Astrocyte of the hippocampus (primary cell): ENCODE measurements at places on chromosomes 4 and X.
A peak's percentile ranks its signal among the peaks of the same experiment; 100 is the strongest.

- no peak for DNase-seq
These were observed at the start of gene MAGEA8 for GRCh38 chrX:149881081-149881711. Gene MAGEA8, plus strand, starts transcription at chrX:149881183. Its CDS starts 3,090 bp downstream, at chrX:149884273.

- no peak for DNase-seq
These were observed 105.0 kb upstream of the ANXA3 start for GRCh38 chr4:78446619-78447018.

GRCh38 chrX:48591255-48591791 lies 6.0 kb upstream of the WDR13 start:
- DNase-seq = peak; percentile 64

DNA sequence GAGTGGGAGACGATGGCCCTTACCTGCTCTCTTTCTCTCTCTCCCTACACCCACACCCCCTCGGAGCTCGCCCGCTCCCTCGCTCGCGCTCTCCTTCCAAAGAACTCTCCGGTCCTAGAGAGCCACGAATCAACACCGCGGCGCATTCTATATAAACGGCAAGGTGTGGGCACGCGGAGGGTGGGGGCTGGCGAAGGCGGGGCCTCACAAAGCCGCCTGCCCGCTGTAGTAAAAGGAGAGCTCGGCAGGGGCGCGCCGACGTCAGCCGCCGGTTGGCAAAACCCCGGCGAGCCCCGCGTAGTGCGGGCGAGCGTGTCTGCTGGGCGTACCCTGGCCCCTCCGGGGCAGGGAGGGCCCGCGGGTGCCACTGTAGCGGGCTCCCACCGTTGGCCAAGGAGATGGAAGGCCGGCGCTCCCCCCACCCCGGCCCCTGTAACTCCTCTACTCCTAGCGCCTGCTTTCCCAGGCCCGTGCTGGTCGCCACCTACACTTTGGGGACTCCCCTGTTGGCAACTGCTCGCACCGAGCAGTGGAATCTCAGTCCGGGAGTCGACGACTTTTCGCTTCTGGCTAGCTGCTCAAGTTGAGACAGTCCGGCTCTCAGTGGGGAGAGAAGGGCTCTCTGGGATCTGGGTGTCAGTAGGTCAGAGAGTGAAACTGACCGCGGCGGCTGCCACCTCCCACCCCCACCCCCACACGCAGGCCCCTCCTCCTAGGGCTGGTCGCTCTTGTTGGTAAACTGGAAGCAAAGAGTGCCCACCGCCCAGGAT lies 325.5 kb upstream of the F9 start:
- peak; percentile 80 for DNase-seq

GRCh38 chr4:83618991-83619645 lies 83.2 kb downstream of the GPAT3 start:
- DNase-seq = peak; percentile 51

DNA sequence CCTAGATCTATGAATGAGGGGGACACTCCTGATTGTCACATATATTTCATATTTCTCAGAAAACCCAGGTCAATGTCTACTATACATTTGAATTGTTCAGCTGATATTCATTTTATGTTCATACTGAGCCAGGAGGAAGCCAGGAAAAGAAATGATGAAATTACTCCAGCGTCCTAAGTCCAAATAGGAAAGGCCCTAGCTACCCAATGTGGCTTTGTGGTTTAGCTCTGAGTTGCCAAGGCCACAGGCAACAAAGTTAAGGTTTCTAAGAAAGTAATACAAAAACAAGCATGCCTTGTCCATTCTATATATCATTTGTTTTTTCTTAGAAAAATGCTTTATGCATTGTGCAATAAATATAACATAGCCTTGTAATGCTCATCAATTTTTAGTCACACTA lies 4.5 kb upstream of the CSN2 start:
- DNase-seq = peak; percentile 2

- DNase-seq = no peak
These were observed 173.5 kb downstream of the GRID2 start for GRCh38 chr4:92477298-92477697.

DNA sequence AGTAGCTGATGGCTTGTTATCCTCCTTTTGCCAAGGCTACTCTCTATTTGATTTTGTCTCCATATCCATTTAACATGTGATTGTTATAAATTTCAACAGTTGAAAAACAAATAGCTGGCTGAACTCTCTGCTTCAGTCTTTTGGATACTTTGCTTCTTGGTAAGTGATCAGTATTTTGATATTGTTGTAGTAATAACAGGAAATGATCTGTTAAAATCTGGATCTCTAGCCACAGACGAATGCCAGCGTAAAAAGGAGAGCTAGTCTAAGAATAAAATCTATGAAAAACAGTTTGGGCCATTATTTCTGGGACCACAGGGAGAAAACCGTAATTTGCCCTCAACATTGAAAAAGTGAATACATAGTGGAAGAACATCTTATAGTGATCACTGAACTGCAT lies 113.8 kb downstream of the ANAPC10 start:
- no peak for DNase-seq

DNA sequence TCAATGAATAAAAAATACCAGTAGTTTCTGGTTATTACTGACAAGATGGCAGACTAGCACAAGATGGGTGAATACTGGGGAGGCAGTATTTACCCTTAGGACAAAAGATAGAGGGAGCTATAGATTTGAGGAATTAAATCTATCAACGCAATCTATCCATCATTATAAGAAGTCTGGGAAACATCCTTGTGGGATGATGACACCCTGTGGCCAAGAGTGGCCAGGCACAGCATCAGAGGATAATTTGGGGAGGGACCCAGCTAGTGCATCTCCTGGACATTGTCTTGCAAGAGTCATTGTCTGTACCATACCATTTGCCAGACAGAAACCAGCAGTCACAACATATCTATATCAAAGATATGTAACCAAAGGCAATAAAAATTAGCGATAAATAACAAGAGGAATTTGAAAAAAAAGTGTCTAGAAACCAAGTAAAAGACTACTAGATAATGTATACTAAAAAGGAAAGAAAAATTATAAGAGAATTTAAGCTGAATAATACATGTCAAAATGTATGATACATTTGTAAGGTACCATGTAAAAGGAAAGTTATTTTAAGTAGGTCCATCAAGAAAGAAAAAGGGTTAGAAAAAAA lies 22.9 kb downstream of the KCTD8 start:
- peak; percentile 20 for DNase-seq

DNA sequence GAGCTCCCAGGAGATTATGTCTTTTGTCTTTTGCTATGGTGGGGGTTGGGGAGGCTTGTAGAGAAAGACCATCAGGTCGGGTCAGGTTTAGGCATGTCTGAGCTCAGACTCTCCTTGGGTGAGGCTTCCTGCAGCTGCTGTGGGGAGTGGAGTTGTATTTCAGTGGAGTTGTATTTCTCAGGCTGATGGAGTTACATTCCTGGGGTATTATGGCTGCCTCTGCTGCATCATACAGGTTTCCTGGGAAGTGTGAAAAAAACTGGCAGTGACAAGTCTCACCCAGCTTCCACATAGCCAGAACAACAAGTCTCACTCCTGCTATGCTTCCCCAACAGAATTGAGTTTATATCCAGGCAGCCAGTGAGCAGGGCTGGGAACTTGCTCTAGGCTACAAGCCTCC lies 119.3 kb downstream of the VSIG4 start:
- no peak for DNase-seq

- DNase-seq = peak; percentile 6
These were observed 30.4 kb upstream of the TMSB15A start for GRCh38 chrX:102546828-102547493.

DNA sequence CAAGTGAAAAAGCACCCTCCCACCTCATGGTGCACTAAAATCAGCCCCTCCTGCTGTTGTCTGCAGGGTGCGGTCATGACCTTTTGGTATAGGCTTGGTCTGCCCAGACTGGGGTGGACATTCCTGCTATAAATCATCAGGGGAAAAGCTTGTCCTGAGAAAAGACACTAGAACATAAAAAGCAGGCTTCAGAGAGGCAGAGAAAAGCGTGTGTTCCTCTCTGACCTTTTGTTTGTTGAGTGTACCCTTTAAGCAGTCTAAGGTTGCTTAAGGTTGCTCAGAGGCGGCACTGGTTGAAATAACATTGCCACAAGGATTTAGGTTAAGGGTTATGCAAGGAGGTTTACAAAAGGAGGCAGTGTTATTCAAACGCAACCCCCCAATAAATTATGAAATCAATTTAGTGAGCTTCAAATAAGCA lies 43.5 kb downstream of the CCDC158 start:
- DNase-seq = no peak

GRCh38 chr4:11297201-11297600 lies 131.5 kb downstream of the HS3ST1 start:
- DNase-seq = peak; percentile 33

GRCh38 chrX:72620550-72621145 lies 48.0 kb upstream of the HDAC8 start:
- peak; percentile 89 for DNase-seq

GRCh38 chr4:72374159-72374558 lies 194.9 kb downstream of the ADAMTS3 start:
- no peak for DNase-seq

DNA sequence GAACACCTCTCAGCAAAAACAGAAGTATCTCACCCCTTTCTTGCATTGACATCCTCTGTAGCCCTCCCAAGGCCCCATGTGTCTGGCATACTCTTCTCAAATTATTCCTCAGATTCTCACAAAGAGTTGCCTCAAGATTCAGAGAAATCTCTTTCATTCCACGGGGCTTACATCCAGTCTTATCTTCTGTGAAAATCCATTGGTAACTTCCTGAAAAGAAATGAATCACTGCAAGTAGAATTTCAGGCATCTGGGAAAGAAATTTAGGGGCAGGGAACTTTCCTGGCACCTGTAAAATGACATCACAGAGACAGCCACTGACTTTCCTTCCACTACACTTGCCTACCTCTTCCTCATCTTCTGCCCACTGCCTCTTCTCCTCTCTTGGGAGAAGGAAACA lies 182.5 kb upstream of the ARHGEF9 start:
- no peak for DNase-seq

GRCh38 chr4:169312690-169313422 lies 42.1 kb upstream of the SH3RF1 start:
- DNase-seq = no peak

DNA sequence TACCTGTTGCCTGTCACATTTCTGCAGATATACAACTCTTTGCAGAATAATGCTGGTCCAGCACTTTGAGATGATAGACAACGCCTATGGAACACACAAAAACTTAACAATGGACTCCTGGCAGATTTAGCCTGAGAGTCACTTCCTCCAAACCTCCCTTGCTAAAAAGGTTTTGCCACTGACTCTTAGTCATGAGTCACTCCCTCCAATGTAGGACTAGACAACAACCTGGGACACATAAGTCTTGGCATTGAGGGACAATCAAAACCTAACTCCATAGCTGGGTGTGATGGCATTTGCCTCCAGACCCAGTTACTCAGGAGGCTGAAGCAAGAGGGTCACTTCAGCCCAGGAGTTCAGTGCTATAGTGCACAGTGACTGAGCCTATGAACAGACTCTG lies 22.0 kb upstream of the EIF4E start:
- no peak for DNase-seq

DNA sequence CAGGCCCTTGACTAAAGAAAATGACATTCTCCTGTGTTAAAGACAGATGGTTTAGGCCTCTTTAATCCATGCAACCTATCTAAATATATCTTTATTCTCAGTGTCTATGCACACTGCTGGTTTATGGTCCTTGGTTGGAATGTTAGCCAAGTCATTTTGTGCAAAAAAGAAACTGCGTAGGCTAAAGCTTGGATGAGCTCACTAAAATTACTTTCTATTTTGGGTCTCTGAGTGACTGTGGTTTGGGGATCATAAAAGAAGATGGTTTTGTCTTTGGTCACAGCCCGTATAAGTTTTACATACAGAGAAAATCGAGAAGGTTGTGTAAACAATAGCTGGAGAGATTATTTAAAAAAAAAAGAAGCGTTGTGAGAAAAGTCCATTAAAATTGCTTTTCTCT lies 443.6 kb downstream of the UBE2NL start:
- DNase-seq = no peak

GRCh38 chr4:53536328-53536727 lies 55.0 kb downstream of the LNX1 start:
- DNase-seq = no peak

DNA sequence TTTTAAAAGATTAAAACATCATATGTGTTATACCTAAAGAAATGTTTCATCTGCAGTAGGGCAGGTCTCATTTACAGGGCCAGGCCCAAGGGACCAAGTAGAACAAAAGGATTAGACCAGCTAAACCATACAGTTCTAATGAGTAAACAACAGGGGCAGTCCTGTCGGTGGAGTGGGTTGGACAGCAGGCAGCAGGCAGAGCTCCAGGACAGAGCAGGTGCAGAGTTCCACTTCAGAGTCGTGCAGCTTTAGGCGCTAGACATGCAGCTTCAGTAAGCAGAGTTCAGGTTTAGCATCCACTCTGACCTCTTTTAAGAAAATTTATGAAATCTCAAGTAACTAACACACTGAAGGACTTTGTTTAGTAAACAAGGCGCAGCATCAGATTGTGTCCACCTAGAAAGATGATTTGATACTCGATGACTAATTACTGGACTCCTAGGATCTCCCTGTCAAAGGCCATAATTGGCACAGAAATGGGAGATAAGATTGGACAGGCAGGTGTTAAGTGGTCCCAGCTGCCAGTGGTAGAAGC lies 487.7 kb upstream of the INTU start:
- DNase-seq = no peak

- DNase-seq = no peak
These were observed 68.9 kb upstream of the PPARGC1A start for GRCh38 chr4:23958749-23959148.

DNA sequence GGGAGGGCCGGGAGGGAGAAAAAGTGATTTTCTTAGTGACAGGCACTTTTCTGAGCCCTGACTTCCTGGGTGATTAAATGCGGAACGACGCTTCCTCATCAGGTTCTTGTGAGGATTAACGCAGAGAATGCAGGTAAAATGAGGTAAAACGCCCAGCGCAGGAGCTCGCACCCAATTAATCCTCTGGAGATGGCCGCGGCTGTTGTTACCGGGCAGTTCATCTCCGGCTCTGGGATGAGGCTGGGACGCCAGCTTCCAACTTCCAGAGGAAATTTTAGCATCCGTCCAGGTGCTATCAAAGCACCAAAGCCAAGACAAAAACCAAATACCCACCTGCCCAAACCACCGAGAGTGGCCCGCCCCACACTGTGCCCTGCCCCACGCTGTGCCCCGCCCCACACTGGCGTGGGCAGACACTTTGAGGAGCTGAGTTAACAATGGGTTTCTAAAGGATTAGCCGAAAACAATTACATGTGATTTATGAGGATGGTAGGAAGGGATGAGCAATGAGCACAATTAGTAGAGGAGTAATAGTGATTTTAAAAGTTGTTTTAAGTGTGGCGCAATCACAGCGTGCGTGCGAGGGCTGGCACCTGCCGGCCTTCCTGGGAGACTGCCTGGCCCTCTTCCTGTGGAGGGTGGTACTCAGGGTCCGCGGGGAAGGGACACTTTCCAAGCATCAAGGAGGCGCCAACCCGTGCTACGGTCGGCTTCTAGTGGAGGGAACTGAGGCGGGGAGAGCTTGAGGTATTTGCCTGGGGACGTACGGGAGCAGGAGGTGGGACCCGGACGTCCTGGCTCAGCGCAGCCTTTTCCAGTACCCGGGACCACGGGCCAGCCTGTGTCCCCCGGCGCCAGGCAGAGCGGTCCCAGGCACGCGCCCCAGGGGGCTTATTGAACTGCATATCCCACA lies 41.6 kb upstream of the ADRA2C start:
- no peak for DNase-seq

DNA sequence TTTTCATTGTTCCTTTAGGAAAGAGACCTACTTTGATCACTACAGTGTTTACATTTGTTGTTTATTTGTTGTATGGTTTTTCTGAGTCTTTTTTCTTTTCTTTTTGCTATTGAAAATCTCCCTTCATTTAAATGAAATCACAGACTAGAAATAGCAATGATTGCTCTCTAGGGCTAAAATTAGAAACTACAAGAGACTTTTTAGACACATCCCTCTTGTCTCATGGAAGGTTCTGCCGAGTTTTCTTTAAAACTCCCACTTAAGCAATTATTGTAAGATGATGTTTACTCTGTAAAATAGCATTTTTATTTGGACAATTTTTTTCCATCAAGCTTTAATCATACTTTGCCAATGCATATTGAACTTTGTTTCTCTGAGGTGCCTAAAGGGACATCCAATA lies 136.6 kb downstream of the PALLD start:
- no peak for DNase-seq
